Activated naive CD4-positive, alpha-beta T cell treated with anti-CD3 and anti-CD28 coated beads for 36 hours (primary cell): ENCODE measurements at places on chromosomes 1 and 21. TPM values are rescaled to one million over a fixed set of nuclear protein-coding genes. Genes with fewer than 3 reads are reported as not detected.

CNR2 gene
- not detected for total RNA-seq

LRRC8B gene
- total RNA-seq: 18.0 TPM

TEDDM1 gene
- not detected for total RNA-seq

FCER1G gene
- total RNA-seq: 1.6 TPM

PDPN gene
- total RNA-seq: not detected

KRTAP19-5 gene
- total RNA-seq: not detected

WNT3A gene
- not detected for total RNA-seq

CRB1 gene
- total RNA-seq: not detected

GON4L gene
- 37.1 TPM for total RNA-seq

SV2A gene
- 8.6 TPM for total RNA-seq

SLAMF1 gene
- 112 TPM for total RNA-seq

RGL1 gene
- 2.6 TPM for total RNA-seq

DNA sequence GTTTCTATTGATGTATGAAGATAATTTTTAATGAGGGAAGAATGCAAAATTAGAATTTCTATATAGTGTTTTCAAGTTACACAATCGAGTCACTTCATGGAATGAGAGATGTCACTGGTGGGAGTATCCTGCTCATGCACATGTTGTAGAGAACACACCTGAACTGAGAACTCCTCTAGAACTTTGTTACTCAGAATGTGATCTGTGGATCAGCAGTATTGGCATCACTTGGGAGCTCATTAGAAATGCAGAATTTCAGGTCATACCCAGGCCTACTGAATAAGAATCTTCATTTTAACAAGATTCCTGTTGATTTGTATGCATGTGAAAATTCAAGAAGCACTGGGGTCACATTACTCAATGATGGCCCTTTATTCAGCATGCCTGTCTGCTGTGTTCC is 28.8 kb downstream of the ZNF326 start:
- DNase-seq: no peak

DNA sequence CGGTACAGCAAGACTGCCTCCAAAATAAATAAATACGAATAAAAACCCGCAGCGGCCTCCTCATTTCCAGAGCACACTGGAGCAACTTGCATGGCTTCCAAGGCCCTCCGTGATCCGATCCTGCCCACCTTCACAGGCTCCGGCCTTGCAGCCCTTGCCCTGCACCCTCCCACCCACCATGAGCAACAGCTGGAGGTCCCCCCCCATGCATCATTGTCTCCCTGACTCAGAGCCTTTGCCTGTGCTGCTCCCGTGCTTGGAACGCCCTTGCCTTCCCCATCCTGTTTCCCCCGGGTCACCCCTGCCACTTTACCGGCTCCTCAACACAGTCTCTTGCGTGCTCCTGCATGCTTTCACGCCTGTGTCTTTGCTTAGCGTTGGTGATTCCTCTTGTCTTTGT is 71.0 kb upstream of the ANGPTL1 start:
- DNase-seq: no peak

DNA sequence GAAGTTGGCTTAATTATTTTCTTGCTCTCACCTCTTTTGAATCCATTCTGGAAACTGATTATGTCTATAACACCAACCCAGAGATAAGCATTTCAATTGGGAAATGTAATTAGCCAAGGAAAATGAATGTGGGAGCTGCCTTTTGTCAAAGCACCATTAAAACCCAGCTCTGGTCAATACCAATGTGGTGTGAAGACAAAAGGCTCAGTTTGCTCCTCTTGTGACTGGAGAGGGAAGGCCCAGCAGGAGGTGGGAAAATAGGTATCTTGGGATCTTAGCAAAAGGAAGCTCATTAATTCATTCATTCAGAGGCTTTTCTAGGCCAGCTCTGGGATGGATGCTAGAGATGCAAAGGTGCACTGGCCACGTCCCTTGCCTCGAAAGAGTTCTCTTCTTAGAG is 75.0 kb upstream of the SELENON start:
- DNase-seq: no peak

- DNase-seq: peak; percentile 42
These were observed 22.0 kb downstream of the THAP3 start for GRCh38 chr1:6646499-6647148.

- DNase-seq: no peak
These were observed 8.4 kb upstream of the VCAM1 start for GRCh38 chr1:100710906-100711682.

DNA sequence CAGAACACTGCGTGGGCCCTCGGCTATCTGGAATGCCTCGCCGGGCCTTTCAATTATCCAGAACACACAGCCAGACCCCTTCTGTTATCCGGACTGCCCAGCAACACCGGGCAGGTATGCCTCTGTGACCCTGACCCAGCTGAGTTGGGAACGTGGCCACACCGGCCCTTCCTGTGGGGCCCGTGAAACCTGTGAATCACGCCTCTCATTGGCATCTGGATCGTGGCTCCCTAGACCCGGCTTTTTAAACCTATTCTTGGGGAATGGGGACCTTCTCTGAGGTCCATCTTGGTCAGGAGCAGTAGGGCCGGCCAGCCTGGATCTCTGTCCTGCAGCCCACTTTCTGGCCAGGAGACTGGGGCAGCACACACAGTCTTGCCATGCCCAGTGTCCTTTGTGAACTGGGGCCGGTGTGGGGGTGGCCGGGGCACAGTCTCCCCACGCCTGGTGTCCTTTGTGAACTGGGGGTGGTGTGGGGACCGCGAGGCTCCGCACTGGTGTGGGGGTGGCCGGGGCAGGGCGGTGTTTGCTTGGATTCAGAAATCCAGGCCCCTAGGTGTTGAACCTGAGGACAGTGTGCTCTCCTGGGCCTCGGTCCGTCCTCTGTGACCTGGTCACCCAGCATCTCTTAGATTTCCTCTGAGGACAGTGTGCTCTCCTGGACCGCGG is 11.1 kb downstream of the COL18A1 start:
- DNase-seq: no peak

- no peak for DNase-seq
These were observed 280.1 kb downstream of the NPHP4 start for GRCh38 chr1:5711956-5712645.

- DNase-seq: no peak
These were observed 860.4 kb downstream of the USP25 start for GRCh38 chr21:16590186-16590585.

- DNase-seq: no peak
These were observed 383.8 kb upstream of the VAMP3 start for GRCh38 chr1:7387053-7387927.

- DNase-seq: no peak
These were observed 81.1 kb upstream of the SLFNL1 start for GRCh38 chr1:41102653-41103052.

GRCh38 chr1:2894381-2895041 is 93.0 kb upstream of the TTC34 start:
- peak; percentile 27 for DNase-seq

DNA sequence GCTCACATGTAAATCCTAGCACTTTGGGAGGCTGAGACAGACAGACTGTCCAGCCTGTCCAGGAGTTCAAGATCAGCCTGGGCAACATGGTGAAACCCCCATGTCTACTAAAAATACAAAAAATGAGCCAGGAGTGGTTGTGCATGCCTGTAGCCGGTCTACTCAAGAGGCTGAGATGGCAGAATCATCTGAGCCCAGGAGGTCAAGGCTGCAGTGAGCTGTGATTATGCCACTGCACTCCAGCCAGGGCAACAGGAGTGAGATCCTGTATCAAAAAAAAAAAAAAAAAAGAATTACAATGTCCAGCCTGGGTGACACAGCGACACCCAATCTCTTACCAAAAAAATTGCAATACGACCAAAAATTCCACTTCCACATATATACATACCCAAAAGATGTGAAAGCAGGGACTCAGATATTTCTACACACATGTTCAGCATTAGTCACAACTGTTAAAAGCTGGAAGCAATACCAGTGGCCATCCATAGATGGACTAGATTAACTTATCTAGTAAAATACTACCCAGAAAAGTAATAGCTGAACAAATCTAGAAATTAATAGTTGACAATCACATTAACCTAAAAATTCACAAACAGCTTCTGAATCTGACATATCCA is 49.2 kb downstream of the ASH1L start:
- no peak for DNase-seq

- DNase-seq: peak; percentile 58
These were observed 974.8 kb downstream of the ADGRL2 start for GRCh38 chr1:82775406-82776000.

- DNase-seq: peak; percentile 73
These were observed 1.7 kb downstream of the SPSB1 start for GRCh38 chr1:9294405-9294773.

- DNase-seq: no peak
These were observed 150.0 kb downstream of the PPP1R12B start for GRCh38 chr1:202498542-202498941.

- DNase-seq: no peak
These were observed 20.3 kb downstream of the TTC13 start for GRCh38 chr1:230958370-230958769.

DNA sequence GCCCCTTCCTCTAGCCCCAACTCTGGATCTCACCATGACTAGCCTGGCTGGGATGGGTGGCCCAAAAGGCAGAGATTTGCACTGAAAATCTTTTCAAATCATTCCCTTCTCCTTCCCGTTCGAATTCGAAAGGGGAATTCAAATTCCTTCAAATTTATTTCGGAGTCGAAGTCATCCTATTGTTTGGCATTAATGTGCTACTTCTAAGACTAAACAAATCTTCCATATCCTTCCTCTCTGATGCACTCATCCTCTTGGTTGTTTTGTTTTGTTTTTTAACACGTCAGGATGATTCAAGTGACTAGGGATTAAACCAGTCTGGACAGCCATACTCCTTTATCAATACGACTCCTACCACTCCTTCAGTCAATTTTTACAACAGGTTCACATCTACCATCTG is 95.5 kb upstream of the SGIP1 start:
- DNase-seq: peak; percentile 17

GRCh38 chr1:43454270-43455011 is 710 bp upstream of the HYI start:
- DNase-seq: peak; percentile 77

DNA sequence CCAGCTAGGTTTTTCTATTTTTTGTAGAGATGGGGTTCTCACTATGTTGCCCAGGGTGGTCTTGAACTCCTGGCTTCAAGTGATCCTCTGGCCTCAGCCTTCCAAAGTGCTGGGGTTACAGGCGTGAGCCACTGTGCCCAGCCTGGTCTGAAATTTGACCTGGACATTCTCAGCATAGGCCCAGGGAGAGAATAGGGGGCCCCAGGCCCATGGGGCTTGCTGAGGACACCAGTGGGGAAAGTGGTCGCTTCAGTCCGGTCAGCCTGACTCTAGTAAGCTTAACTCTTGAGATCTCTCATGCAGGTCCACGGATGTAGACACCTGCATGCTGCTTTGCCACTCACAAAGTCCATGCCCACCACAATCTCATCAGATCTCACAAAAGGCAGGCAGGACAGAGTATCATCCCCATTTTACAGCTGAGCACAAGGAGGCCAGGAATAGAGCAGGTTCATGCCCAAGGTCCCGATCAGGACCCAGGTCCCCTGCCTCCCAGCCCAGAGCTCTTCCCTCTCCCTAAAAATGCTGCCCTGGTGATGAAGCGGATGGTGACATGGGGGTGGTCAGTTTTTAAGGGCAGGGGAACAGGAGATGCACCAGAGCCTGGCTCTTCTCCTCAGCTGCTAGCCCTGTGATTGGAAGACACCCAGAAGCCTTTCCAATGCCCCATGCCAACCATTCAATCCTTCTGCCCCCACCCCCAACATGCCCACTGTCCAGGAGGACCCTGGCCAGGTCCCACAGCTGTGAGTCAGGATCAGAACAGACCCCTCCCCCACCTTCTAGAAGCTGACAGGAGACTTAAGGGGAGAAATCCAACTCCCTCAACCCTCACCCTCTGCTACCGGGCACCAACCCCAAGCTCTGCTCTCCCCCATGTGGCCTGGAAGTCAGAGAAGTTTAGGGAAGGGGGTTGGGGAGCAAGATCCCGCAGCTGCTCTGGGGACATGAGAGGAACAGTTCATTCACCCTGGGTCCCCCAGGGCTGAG is 1.8 kb downstream of the FHL3 start:
- no peak for DNase-seq

DNA sequence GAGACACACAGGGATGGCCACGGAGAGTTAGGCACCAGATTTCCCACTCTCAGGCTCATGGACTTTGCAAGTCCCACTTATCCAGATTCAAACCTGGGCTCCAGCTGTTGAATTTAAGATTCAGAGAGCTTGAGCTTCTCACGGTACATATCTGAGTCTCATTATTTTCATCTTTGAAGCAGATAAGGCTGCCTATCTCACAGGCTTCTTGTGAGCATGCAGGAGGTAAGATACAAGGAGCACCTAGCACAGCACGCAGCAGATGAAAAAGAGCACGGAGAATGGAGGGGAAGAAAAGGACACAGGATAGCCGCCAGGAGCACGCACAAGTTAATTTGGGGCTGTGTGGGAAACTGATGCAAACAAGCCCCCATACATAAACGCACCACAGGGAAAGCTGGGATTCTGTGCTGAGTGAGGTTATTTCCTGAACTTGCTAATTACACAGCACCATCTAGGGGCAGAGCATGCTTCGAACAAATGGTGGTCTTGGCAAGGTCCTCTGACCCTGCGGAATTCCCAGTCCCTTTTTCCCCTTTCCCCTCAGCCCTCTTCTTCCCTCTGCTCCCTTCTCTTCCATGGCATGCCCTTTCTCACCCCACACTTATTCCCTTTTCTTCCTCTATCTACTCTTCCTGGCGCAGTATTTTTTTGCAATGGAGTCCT is 134.7 kb upstream of the VANGL1 start:
- DNase-seq: no peak

DNA sequence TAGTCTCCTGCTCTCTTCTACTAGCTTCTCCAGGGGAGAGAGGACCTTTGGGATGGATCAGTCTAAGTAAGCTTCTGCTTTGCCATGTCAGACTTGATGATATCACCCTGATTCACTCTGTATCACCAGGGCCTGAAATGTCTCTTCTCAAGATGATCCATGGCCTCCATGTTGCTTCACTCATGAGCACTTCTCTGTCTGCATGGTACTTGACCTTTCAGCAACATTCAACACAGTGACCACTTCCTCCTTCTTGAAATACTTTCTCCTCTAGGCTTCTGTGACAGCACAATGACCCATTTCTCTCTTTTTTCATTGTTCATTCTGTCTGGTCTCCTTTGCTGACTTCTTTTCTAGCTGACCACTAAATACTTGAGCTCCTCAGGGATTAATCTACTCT is 35.3 kb upstream of the NGF start:
- DNase-seq: no peak

- DNase-seq: no peak
These were observed 31.6 kb upstream of the UBE2U start for GRCh38 chr1:64171797-64172281.

GRCh38 chr1:121471523-121471922 is 286.7 kb downstream of the SRGAP2C start:
- DNase-seq: no peak

DNA sequence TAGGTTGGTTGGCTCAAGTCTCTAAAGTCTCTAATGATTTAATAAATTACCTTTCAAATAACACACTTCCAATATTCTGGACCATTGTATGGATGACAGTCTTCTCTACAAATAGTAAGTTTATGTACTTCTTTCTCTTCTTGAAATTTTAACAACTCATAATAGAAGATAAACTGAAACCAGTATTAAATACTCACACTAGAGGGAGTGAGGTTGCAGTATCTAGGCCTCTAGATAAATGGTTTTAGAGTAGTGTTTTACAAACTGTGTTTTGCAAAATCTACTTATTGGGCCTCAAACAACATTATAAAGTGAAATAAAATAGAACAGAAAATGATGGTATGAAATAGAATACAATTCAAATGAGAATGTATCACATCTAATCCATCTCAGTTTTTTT is 479.9 kb upstream of the BRINP3 start:
- DNase-seq: no peak

GRCh38 chr1:203273206-203273868 is 32.0 kb upstream of the BTG2 start:
- peak; percentile 96 for DNase-seq
